ENCODE measurements at places on chromosomes 2 and 18. TPM values are rescaled to one million over a fixed set of nuclear protein-coding genes. Genes with fewer than 3 reads are reported as not detected.

GRCh38 chr2:181189951-181190350 is 209.5 kb downstream of the UBE2E3 start:
- no peak for DNase-seq

DNA sequence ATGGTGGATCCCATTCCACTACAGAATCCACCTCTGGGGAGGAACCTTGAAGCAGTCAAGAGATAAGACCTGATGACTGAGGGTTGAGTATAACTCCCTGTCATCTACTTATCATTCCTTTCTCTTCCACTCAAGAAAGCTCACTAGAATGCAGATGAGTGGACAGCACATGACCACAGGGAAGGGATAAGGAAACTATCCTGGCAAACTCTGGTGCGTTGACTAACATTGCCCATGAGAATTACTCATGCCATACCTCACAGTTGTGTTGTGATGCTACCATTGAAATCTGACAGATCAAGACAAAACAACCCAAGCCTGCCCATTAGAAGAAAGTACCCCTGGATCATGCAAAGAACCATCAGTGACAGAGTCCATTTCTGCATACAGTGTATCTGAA is 26.5 kb downstream of the SLC16A14 start:
- no peak for DNase-seq

DNA sequence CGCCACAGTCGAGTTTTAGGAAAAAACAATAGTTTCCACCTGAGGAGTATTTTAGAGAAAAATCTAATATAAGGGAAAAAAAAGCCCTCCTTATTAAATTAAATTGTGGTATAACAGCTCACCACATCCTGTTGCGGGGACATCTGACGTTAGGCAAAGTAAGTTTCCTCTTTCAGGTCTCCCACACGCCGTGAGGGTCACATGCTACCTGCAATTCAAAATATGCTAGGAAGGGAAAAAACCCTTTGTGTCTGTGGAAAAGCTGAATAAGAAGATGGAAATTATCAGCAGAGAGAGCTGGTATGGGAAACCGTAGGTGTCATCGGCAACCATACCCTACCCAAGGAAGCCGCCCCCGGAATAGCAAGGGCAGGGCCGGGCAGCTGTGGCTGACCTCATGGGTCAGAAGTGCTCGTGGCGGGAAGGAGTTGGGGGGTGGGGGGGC is 128.0 kb downstream of the NFATC1 start:
- DNase-seq, result no peak

- no peak for DNase-seq
Observed at GRCh38 chr2:121480826-121481225, 49.9 kb upstream of the RNU4ATAC start.

DNA sequence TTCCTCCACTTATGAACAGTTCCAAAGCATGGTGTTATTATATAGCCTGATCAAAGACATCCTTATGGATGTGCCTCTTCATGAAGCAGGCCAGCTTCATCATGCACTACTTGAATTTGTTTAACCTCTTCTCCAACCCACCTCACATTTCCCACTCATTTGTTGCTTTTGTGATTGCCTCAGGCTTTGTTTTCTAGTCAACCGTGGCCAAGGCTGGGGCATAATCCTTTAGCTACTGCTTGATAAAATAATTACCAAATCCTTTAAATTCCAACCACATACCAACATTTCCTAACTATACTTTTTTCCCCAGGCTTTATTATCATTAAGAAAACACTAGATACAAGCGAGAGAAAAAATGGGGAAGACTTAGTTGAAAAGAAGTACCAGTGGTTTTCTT is 39.6 kb upstream of the SCN1A start:
- no peak for DNase-seq

- DNase-seq, result no peak
Observed at GRCh38 chr2:185127412-185127811, 529.1 kb downstream of the ZNF804A start.

GRCh38 chr2:58010599-58010998 is 36.0 kb upstream of the VRK2 start:
- no peak for DNase-seq

- DNase-seq, result no peak
Observed at GRCh38 chr2:118689456-118689855, 158.0 kb downstream of the EN1 start.

- DNase-seq, result no peak
Observed at GRCh38 chr18:75678627-75679026, 251.1 kb upstream of the SMIM21 start.

DNA sequence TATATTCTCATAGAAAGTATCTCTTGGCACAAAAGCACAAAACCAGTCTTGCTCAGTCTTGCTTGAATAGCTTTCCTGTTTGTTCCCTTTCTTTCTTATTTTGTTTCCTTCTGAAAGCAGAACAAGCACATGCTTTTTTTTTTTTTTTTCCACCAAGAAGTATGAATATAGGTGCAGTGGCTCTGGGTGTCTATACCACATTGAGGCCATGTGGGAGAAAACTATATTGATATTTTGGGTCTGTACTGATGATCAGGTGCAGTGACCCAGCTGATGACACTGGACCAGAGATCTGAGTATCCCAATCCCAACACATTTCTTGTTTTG is 28.7 kb downstream of the GEMIN6 start:
- no peak for DNase-seq

- DNase-seq, result no peak
Observed at GRCh38 chr2:119715409-119716283, 36.6 kb downstream of the TMEM177 start.

DNA sequence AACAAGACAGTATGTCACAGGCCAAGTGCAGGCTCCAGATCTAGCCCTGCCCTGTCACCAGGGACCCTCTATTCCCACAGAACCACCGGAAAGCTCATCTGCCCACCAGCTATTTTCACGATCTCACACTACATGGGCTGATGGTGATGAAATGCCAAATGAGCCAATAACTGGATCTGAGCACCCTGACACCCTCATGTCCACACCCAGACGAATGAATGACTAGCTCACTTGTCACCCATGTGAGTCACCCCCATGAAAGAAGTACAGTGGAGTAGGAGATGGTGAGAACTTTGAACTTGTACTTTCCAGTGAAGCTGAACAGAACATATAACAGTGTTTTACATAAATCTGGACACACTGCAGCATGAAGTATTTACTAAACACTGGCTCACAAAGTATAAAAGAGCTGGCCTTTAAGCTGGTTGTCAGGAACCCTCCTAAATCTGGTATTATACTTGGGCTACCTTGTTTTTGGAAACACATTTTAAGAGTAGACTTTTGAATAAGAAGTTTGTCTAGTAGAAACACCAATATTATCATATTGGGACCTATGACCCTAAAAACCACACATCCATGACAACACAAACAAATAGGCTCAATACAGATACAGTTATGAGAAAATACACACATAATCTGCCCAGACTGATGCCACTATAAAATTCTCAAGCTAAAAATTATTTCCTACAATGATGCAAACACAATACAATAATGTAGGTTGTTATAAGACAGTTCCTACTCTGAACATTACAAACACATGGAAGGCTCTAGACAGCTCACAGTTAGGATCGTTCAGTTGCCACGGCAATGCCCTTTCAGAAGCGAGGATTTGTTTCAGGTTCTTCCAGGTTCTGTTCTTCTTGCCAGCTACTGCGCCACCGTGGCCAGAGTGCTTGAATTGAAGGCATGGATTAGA is 19.0 kb downstream of the INO80C start:
- no peak for DNase-seq

DNA sequence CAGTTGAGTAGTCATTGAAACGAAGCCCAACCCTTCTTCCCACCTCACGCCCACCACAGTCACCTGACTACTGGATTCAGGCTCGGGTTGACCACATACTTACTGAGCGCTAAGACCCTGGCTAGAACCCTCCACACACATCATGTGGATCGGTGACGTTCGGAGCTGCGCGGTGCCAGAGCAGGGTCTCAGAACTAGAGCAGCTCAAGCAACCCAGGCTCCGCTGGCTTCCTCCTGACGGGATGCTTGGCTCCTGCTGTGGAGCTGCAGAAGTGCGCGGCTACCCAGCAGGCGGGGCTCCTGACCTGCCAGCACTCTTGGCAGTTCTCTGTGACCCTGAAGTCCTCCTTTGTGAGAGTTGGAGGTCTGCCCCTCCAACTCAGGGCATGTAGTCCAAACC is 90.6 kb upstream of the MBOAT2 start:
- no peak for DNase-seq

DNA sequence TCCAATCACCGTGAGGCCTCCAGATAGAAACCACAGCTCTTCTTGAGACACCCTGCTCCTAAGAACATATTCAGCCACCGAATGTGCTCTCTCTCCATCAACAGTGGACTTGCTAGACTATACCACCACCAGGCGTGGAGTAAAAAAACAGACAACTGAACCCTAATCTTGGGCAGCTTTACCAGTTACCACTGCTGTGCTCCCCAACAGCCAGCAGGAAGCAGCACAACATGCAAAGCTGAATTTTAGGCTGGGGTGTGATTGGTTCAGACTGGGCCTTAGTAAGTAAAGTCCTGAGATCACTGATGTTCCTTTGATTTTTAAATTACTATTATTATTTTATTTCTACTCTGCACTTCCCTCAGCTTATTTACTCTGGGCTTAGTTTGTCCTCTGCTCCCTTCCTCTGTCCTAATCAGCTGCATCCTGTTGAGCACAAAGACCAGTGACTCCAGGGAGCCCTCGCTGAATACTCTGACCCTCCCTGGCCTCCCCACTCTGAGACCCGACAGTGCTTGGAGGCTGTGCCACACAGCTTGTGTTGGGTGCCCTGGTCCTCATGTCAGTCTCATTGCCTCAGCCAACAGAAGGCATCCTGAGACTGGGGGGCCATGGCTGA is 21.9 kb downstream of the MRPL35 start:
- DNase-seq, result no peak

DNA sequence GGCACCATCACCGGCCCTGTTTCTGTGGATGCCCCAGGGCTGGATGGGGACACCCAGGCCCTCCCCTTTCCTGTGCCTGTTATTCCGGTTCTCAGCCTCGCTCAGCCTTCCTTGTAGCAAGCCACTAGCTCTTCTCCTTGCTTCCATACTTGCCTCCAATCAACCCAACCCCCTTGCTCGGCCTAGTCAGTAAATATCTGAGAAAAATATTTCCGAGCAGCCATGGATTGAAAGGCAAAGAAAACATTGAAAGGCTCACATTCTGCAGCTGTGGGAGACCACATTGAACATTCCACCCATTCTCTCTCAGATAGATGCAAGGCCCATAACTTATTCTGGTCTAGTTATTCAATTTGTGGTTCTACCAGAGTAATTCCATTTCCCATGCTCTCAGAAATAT is 114.9 kb downstream of the SPP2 start:
- no peak for DNase-seq

DNA sequence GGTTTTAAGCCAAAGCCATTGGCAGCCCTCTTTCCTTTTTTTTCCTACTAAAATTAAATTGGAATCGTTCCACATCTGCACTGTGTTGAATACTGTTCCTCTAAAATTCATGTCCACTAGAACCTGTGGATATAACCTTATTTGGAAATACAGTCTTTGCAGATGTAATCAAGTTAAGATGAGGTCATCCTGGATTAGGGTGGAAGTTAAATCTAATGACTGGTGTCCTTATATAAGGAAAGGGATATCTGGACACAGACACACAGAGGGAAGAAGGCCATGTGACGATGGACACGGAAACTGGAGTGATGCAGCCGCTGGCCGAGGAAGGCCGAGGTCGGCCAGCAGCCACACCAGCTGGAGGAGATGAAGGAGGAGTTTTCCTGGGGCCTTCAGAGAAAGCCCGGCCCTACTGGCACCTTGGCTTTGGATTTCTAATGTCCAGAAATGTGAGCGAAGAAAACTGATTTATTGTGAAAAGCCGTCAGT is 49.4 kb downstream of the LONRF2 start:
- DNase-seq, result no peak

GRCh38 chr2:172943539-172943938 is 132.1 kb upstream of the MAP3K20 start:
- no peak for DNase-seq

GRCh38 chr2:145302886-145303285 is 783.0 kb upstream of the ZEB2 start:
- no peak for DNase-seq

- no peak for DNase-seq
Observed at GRCh38 chr18:55641486-55641885, 53.5 kb upstream of the TCF4 start.

DNA sequence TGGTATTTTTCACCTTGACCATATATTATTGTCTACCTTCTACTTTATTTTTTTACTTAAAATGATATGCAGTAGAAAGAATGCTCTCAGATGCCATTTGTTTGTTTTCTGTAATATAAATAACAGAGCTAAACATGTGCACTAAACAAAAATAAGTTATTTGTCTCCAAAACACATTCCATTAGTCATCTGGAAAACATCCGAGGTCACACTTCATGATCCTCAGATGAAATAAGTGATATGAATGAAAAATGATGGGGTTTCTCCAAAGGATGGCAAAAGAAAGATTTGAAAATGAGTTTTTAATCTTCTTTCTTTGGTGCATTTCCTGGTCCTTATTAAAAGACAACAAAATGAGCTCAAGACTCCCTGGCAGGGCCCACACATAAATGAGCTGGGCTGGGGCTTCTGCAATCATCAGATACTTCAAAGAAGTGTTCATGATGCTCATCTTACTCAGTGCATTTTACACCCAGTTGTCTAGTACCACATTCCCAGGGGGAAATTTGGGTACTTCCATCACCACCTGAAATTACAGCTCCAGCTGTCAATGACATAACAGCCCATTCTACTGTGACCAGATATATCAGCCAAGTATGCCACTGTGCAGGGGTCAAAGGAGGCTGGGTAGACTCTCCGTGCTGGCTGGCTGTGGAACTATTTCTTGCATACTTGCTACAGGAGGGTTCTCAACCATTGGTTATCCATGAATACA is 283.5 kb downstream of the PID1 start:
- no peak for DNase-seq

- no peak for DNase-seq
Observed at GRCh38 chr2:160603771-160604510, 110.3 kb upstream of the RBMS1 start.

The NEURL3 gene
- total RNA-seq, result not detected

The SERPINB13 gene
- not detected for total RNA-seq

The GLI2 gene
- total RNA-seq, result 1.4 TPM

The AKAIN1 gene
- not detected for total RNA-seq

The DSC1 gene
- not detected for total RNA-seq

The C2orf15 gene
- 0.95 TPM for total RNA-seq

The PJVK gene
- total RNA-seq, result 2.8 TPM
